Left renal cortex interstitium (tissue), 4 donors: ENCODE measurements at places on chromosomes 1 and 21.

DNA sequence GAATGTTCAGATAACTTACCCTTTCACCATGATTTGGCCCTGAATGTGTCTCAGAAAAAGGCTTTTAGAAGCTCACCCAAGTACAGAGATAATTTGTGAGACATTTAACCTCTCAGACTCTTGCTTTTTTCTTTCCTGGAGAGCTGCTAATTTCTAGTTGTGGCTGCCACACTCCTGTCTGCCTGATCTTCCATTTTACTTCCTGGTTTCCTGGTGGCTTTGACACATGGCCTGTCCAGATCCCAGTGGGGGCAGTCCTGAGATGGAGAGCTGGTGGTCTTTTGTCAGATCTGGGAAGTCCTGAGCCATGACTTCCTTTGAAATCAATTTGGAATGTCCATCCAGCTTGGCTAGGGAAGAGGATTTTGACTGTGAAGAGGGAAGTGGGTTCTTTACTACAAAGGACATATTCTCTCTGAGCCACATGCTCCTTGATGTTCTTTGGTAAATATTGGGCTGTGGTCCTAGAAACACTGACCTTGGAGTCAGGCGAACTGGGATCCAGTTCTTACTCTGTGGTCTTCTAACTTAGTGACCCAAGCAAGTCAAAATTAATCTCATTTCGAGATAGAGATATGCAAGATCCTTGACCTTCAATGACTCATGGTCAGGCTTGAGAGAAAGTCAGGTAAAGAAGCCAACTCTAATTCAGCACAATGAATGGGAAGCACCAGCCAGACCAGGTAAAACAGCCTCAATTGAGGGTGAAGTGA lies 78.0 kb upstream of the HSD17B7 start:
- DNase-seq, result no peak

DNA sequence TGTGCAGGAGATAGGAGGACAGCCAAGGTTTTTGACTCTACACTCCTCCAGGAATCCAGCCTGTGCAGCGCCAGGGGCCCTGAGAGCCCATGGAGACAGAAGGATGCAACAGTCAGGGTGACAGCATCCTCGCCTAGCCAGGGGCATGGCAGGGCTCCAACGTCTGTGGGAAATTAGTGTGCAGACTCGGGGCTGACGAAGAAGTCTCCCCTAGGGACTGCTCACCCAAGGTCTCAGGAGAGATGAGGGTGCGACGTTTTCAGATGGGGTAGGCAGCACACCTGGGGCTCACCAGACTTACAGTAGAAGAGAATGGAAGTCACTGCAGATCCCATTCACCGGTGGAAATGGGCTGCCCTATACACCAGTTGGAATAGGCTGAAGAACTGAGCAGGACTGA lies 241.7 kb downstream of the SETD4 start:
- DNase-seq, result no peak

DNA sequence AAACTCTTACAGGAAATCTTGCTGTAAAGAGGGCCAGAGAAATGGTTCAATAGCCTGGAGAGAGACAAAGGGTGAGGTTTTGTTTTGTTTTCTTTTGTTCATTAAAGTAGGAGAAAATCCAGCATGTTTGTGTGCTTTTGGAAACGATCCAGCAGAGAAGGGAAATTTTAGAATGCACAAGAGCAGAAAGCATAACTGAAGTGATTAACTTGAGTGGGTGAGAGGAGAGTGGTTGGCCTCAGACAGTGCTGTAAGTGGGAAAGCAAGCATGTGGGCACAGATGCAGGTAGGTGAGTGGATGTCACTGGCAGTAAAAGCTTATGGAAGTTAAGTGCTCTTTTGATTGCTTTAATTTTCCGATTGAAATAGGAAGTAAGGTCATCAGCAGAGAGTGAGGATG lies 50.2 kb downstream of the EEIG2 start:
- DNase-seq, result no peak

DNA sequence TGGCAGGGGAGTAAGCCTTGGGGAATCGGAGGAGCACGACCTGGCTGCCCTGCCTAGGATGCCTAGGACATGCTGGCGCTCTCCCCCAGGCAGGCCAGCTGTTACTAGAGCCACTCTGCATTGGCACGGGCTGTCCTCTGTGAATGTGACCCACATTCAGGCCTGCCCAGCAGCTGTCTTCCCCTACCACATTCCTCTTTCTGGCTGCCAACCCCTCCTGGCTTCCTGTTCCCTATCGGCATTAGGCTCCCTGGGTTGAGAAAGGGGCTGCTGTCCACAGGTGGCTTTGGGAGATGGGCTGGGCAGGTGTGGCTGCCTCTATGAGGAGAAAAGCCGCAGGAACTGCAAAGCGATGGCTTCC lies 2.3 kb upstream of the NFASC start:
- DNase-seq, result no peak

- DNase-seq, result no peak
Observed at GRCh38 chr21:35699361-35699760, 361.0 kb downstream of the SETD4 start.

DNA sequence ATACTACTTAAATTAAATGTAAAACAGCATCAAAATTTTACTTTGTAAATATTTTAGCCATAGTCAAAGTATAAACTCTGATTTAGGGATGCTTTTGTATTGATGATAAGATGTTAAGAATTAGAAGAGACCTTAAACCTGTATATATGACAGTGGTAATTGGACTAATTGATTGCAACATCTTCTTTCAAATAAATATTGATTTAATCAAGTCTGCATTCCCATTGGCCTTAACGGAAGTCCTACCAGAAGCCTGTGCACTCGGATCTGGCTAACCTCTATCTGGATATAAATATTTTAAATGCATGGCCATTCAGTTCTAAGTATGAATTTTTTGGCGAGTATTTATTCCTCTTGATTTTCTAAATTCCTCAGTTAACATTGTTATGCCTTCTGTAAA lies 856.1 kb downstream of the USP25 start:
- DNase-seq, result no peak

DNA sequence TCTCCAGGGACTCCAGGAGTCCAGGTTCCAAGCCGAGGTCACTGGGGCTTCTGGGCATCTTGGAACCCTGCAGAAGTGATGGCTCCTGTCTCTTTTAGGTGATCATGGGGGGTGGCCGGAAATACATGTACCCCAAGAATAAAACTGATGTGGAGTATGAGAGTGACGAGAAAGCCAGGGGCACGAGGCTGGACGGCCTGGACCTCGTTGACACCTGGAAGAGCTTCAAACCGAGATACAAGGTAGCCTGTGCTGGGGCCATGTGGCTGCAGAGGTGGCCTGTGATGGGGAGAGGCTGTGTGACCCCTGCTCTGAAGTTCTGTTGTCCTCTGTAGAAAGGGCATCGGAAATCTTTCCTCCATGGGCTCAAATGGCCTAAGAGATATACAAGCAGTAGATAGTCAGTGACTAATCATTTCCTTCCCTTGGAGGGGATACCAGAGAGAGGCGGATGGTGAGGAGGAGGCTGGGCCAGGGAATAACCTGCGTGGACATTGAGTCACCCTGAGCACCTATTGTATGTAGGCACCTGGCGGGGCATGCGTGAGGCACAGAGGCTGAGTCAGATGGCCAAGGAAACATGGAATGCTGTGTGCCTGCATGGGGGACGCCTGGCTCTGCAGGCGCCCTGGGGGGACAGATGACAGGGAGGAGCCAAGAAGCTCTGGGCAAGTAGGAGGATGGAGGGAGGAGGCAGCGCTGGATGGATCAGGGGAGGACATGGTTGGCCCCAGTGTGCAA lies 59.0 kb downstream of the ALPL start:
- no peak for DNase-seq

- no peak for DNase-seq
Observed at GRCh38 chr21:25375675-25376074, 231.6 kb downstream of the MRPL39 start.

- no peak for DNase-seq
Observed at GRCh38 chr1:32870615-32871363, at the start of gene FNDC5. Gene FNDC5 (minus strand): TSS chr1:32870912.

- DNase-seq, result no peak
Observed at GRCh38 chr1:180632326-180633056, 669 bp downstream of the XPR1 start.

GRCh38 chr1:219621047-219621786 lies 8.3 kb upstream of the ZC3H11B start:
- no peak for DNase-seq

- no peak for DNase-seq
Observed at GRCh38 chr1:203701606-203702005, 63.4 kb upstream of the LAX1 start.

- no peak for DNase-seq
Observed at GRCh38 chr1:62082456-62083363, 111.9 kb upstream of the L1TD1 start.

GRCh38 chr1:163876546-163876945 lies 554.8 kb downstream of the NUF2 start:
- DNase-seq, result no peak

DNA sequence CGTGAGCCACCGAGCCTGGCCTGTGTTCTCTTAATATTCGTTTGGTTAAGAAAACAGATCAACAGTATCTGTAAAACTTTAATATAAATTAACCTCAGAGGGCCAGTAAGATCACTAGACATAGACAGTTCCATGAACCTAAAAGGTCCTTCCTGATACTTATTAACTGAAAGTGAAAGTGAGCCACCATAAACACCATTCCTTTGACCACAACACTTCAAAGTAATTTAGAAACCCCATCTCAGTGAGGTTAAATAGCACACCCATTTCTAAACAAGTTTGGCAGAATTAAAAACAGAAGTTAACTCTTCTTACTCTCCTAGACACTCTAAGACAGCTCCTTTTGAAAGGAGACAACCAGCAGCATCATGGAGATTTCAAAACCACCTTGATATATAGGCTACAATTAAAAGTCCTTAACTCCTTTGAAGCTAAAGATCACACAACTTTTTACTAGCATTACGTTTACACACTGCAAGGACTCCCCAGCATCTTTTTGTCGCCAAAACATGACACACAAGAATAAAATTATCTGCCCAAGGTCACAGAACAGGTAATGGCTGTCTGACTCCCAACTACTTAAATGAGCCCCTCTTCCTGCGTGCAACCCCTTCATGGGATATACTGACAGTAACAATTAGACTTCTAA lies 2.2 kb downstream of the RNF19B start:
- DNase-seq, result no peak

DNA sequence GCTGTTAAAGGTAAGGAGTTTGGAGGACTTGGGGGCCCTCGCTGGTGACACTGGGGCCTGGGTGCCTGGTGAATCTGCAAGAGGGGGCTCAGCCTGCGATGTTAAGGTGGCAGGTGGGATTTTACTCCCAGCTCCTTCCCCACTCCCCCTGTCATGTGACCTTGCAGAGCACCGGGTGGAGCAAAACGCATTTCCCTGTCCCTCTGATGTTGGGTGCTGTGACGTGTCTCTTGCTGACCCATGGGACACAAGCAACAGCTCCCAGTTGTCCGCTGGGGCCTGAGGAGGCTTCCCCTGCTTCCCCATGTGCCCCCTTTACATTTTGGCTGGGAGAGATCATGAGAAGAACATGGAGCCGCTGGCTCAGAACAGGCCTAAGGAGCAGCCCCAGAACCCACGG lies 319.0 kb downstream of the MATN1 start:
- DNase-seq, result no peak

GRCh38 chr1:204945565-204945977 lies 74.9 kb downstream of the NFASC start:
- no peak for DNase-seq

DNA sequence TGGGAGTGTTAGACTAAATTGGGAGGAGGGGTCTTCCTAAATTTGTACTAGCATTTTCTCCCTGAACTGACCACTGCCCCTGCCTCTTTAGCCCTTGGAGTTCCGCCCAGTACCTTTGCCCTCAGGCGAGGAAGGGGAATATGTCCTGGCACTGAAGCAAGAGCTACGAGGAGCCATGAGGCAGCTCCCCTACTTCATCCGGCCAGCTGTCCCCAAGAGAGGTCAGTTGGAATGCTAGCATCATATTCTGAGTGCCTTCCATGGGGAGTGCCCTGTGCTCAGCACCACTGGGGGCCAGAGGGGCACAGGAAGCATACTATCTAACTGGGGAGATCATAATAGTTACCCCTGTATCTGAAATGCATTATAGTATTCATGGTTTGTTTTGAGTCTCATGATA lies 10.7 kb downstream of the POLR3GL start:
- DNase-seq, result no peak

GRCh38 chr21:31220575-31220974 lies 123.5 kb downstream of the TIAM1 start:
- no peak for DNase-seq

GRCh38 chr1:33072707-33073106 lies 8.2 kb upstream of the AZIN2 start:
- DNase-seq, result no peak

- no peak for DNase-seq
Observed at GRCh38 chr21:32162727-32163320, 116.0 kb downstream of the MIS18A start.

- no peak for DNase-seq
Observed at GRCh38 chr21:31577271-31577670, 82.2 kb upstream of the SOD1 start.

- no peak for DNase-seq
Observed at GRCh38 chr1:228238461-228238860, 30.6 kb downstream of the OBSCN start.

GRCh38 chr1:230047114-230047865 lies 19.7 kb upstream of the GALNT2 start:
- DNase-seq, result no peak

GRCh38 chr21:14284481-14284880 lies 68.5 kb downstream of the RBM11 start:
- no peak for DNase-seq

GRCh38 chr1:4307468-4307845 lies 347.0 kb upstream of the AJAP1 start:
- DNase-seq, result no peak

GRCh38 chr1:36517011-36517771 lies 34.5 kb upstream of the CSF3R start:
- no peak for DNase-seq

DNA sequence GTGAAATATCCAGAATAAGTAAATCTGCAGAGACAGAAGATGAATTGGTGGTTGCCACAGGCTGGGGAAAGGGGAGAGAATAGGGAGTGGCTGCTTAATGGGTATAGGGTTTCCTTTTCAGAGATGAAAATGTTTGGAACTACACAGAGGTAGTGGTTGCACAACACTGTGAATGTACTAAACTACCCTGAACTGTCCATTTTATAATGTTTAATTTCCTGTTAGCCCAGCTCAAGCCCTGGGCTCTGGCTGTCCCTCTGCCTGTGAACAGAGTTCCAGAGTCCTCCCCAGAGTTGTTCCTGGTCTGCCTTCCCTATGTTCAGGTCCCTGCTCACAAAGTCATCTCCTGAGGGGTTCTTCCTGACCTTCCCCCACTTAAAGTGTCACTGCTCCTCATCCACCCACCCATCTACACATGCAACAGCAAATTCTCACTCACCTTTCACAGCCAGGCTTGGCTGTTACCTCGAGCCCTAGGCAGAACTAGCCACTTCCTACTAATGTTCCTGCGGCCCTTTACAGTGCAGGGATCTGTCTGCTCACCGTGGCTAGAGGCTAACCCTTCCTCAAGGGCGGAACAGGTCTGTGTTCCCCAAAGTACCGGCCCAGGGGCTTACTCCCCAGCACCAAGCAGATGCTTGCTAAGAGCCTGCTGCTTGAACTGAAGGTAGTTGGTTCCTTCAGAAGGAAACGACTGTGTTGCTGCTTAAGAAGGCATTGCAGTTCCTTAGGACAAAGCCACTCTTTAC lies 22.4 kb downstream of the DHCR24 start:
- no peak for DNase-seq

- no peak for DNase-seq
Observed at GRCh38 chr1:21341517-21342078, 51.3 kb upstream of the ECE1 start.

- DNase-seq, result no peak
Observed at GRCh38 chr1:194309269-194309668, 1122.9 kb upstream of the B3GALT2 start.

- DNase-seq, result no peak
Observed at GRCh38 chr21:39048574-39048973, 134.7 kb downstream of the PSMG1 start.
